ENCODE measurements at places on chromosomes 13 and 19.

DNA sequence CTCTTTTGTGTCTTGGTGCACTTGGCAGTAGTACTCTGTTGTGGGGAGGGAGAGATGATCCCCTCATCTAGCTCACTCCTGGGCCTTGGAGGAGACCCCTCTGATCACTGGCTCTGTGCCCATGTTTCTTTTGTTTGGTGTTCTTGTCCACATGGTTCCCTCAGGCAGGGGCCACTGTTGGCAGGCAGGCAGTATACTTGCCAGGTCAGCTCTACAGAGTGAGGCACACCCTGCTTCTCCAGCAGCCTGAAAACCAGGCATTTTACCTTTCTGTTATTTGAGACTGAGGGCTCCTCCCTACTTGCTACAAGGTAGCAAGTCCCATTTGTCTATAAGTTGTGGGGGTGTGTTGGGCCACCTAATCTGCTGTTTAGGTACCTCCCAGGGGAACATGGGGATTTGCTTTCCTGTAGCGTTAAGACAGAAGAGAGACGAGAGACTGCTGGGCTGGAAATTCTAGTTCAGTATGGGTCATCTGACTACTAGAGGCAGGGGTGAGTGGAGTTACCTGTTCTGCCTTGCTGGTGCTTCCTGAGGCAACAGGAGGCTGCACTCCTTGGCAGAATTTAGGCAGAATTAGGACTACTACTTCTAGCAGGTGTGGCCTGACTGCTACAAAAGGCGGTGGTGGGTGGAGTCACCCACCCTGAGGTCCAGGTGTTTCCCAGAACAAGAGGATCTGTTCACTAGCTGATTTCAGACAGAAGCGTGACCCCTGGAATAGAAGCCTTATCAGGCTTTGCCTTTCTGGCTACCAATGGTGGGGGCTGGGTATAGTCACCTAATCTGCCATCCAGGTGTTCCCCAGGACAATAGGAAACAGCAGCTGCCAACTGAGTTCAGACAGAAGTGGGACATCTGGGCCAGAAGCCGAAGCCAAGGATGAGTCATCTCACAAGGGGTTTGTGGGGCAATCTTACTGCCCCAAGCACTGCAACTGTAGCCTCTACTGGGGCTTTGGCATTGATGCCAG is 843.0 kb upstream of the ATXN8OS start:
- no peak for DNase-seq

- DNase-seq = no peak
These were observed 653.0 kb upstream of the GPC6 start for GRCh38 chr13:92573467-92574057.

GRCh38 chr13:110841846-110842245 is 73.0 kb downstream of the ANKRD10 start:
- DNase-seq = no peak

DNA sequence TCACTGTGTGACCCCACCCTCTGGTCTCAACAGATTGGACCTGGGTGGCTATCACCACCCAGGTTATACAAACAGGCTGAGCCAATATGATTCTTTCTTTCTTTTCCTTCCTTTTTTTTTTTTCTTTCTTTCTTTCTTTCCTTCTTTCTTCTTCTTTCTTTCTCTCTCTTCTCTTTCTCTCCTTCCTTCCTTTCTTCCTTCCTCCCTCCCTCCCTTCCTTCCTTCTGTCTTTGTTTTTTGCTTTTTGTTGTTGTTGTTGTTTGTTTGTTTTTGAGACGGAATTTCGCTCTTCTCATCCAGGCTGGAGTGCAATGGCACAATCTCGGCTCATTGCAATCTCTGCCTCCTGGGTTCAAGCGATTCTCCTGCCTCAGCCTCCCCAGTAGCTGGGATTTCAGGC is 17.0 kb upstream of the PTPRS start:
- no peak for DNase-seq

- DNase-seq = no peak
These were observed 6.9 kb downstream of the ZNF784 start for GRCh38 chr19:55617426-55617825.

DNA sequence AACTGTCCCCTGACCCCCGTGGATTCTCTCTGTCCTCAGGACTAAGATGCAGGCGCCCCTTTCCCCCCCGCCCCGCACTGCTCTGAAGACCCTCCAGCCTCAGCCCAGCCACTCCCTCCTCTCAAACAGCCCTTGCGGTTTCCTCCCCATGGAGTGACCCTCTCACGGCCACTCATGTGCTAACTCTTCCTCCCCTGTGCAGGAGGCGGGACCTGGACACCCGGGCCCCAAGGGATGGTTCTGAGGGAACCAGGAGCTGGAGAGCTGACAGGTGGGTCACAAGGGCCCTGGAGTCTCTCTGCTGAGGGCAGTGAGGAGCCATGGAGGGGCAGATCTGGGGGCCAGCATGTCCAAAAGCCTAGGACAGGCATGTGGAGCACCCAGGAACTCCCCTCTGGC is 1.9 kb downstream of the ISOC2 start:
- no peak for DNase-seq

- DNase-seq = no peak
These were observed 108.6 kb downstream of the AKAP11 start for GRCh38 chr13:42380420-42381164.

GRCh38 chr13:41054212-41054877 is 7.0 kb upstream of the WBP4 start:
- no peak for DNase-seq

DNA sequence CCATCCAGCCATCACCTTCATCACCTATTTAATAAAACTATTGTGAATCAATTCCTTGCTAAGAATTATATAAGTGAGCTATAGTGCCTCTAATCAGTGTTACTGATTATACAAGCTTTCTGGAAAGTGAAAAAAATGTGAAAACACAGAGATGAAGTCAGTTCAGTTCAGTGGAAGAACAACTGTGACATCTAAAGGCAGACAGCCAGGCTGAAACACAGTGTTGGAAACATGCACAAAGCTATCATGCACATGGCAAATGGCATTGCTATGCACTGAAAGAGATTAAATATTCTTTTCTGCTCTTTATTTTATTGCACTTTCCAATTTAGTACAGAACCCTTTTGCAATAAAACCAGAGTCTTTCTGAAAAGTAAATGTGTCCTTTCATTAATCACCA is 294.0 kb downstream of the RBM26 start:
- DNase-seq = no peak

- no peak for DNase-seq
These were observed 558.2 kb downstream of the SLITRK6 start for GRCh38 chr13:85241060-85241459.

DNA sequence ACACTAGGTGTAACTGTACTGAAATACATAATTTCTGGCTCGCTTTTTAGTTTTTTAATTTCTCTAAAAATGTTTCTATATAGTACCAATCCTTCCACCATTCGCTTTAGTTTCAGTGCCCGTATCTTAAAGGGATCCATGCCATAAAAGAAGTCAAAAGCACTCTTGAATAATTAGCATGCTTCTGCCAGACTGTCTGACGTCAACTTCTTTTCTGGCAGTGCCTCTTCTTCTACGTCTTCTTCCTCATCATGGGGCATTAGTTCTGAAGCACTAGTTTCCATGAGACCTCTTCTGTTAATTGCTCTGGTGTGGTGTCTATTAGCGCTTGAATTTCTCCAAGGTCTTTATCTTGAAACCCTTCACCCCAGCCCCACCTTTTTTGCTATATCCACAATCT is 93.8 kb upstream of the DOCK9 start:
- DNase-seq = no peak

GRCh38 chr13:41034382-41034781 is 15.3 kb upstream of the ELF1 start:
- DNase-seq = no peak

DNA sequence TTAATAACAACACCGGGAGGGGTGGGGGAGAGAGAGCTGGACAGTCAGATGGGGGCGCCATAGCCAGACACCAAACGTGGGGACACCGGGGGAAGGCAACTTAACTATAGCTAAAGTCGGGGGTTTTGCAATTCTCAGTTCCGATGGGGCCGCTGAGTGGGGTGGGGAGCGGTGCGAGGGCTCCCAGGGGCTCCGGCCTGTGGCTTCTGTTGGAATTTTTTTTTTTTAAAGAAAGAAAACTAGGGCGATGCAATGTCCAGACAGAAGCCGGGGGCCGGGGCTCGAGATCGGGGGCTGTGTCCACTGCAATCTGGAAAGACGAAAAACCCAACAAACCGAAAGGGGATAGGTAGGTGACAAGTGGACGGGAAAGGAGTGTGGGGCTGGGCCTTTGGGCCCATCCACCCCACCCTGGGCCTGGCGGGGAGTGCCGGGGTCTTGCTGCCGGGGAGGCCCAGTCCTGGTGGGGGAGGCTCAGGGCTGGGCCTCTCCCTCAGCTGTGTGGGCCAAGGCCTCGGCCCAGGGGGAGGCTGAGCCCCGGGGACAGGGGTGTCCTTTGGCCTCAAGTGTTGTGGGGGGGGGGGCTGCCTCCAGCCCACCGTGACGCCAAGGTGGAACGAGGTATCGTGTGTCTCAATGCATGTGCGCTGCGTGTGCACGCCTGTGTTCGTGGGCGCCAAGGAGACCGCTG is 17.3 kb downstream of the PRKCSH start:
- DNase-seq = no peak

- DNase-seq = no peak
These were observed 139.5 kb upstream of the SPACA7 start for GRCh38 chr13:112236539-112237197.

DNA sequence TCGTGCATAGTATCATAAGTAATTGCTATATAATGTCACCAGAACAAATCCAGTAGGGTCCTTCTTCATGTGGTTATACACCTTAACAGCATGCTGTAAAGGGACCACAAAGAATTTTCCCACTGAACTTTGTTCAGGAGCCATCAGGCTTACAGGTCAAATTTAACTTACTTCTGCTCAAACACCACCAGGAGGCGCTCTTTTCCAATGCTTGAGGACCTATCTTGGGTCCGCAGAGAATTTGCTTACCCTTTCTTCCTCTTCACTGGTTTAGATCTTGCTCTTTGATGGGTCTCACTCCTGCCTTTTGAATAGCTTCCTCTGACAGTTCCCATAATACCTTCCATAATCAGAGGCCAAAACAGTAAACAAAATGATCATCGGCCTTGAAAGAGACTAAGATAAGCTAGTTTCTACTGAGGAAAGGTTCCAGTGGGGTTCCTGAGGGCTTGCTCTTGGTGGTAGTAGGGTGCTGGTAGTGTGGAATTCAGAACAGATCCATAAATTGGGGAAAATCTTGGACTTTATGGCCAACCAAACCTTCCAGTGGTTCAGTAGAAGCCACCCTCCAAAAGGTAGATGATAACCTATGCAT is 37.4 kb downstream of the SCGB2B2 start:
- peak; percentile 66 for DNase-seq

DNA sequence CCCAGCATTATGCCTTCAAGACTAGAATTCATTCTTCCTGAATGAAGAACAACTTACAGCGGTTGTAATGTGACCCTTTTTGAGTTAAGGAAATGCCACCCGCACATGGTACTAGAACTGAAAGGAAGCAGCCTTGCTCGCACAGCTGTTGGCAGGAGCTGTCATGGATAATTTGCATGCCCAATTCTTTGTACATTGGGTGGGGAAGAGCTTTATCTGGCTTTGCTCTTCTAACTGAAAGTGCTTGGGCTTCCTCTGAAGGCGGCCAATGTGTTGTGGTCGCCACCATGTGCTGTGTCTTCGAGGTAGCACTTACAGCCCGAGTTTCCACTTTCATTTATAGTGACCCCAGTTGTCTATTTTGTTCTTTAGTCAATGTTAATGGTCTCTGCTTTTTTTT is 3.4 kb downstream of the CCNE1 start:
- DNase-seq = no peak

DNA sequence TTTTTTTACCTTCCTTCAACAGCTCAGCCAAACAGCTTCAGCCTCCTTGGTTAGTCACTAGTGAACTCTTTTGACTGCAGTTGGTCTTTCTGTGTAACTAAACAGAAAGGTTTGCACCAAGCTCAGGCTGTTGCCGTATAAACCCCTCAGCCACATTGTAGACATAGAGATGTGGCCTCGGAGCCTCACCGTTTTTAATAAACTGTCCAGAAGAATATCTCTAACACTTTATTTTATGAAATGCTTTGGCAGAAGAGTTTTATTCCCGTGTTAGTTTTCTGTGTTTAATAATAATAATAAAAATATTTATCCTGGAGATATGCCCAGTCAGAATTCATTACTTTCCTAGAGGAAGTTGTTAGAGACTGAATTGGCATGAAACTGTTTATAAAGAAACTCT is 171.7 kb upstream of the MAB21L1 start:
- no peak for DNase-seq

DNA sequence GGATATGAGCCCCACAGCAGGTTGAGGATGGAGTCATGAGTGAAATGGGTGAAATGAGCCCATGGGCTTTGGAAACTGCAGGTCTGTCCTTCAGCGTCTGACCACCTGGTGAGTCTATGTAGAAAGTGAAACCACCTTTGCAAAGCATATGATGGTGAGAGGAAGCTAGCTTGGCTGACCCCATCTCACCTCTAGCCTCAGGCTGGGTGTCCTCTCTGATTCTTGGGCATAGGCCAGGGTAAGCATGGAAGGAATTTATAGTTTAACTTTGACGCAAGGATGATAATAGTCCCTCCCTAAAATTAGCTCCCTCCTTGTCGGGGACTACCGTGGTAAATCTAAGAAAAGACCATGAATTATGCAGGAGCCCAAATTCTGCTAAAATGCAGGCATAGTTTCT is 16.8 kb upstream of the PSG9 start:
- no peak for DNase-seq

- DNase-seq = no peak
These were observed 165.2 kb downstream of the SHISA2 start for GRCh38 chr13:25886438-25887214.

DNA sequence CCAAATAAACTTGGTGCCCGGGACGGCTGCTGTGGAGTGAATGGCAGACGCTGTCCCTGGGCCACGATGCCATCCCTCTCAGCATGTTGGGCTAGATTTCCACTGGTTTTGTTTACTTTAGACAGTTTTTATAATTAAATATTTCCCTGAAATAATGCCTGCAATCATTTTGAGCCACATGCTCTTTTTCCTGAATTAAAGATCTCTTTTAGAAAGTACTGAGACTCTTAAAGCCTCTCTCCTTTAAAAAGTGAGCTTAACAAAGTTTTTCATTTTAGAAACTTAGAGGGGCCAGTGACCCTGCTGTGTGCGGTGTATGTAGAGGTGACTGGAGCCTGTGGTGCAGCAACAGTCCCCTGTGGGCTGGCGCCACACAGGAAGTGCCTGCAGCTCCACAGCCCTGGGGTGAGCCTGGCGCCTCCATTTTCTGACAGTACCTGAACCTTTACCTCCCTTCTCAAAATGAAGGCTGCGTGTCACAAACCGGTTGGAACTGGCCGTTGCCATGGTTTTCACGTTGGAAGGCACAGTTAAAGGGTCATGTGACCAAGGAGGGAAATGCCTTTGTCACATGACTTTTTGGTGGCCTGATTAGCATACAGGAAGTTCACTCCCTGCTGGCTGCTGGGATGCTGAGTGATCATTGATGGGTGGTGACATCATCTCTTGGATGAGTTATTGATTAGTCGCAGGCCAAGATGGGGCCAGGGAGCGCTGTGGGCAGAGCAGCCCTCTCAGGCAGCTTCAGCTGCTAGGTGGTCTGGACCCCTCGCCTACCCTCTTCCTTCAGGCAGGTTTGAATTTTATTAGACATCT is 26.3 kb downstream of the TSSK6 start:
- peak; percentile 85 for DNase-seq

GRCh38 chr13:75506018-75506417 is 24.0 kb upstream of the TBC1D4 start:
- DNase-seq = no peak
